Stimulated activated CD4-positive, alpha-beta T cell treated with anti-CD3 and anti-CD28 coated beads, Interleukin-2, amount 100 ng/mL, for 48 hours (primary cell): ENCODE measurements at places on chromosomes 7 and 10.

- no peak for DNase-seq
Observed at GRCh38 chr10:67261300-67261797, 335.5 kb downstream of the LRRTM3 start.

DNA sequence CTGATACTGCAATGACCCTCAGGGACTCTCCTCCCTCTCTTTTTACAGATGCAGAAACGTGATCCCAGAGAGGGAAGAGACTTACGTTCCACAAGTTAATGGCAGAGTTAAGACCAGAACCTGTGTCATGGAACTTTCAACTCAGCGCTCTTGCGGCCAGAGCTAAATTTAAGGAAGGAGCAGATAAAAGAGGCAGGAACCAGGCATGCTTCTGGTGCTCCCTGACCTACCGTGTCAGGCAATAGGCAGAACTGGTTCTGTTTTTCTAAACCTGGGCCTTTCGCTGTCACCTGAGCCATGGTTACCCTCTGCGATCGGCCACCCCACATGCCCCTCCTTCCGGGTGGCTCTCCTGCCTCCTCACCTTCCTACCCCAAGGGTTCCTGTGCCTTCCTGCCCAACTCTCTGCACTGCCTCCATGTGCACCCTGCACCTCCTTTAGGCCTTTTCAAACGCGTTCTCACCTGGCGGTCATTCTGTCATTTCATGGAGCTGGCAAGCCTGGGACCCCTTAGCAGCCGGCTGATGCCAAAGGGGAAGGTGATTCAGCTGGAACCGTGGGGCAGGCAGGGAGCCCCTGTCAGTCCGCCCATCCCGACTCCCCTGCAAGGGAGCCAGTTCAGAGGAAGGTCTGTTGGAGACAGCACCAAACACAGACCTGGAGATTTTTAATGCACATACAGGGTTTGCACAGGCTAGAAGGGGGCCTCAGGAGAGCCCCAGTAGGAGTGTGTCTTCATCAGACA lies 7.7 kb upstream of the GBX1 start:
- DNase-seq: no peak

GRCh38 chr7:89023206-89023605 lies 227.7 kb upstream of the TEX47 start:
- DNase-seq: no peak

DNA sequence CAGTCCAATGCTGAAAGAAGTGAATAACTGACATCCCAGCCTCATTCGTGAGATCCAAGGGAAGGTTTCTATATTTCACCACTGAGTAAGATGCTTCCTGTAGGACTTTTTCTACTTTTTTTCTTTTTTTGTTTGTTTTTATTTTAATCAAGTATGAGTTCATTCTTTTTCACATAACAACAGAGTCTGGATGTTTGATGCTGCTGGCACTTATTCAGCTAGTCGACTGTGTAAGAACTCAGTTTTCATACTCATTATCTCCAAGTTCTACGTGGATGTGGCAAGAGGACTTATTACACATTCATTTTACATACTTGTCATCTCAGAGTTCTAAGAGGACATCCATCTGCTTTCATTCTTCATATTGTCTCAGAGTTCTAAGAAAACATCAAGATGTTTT lies 86.9 kb downstream of the CPXM2 start:
- no peak for DNase-seq

DNA sequence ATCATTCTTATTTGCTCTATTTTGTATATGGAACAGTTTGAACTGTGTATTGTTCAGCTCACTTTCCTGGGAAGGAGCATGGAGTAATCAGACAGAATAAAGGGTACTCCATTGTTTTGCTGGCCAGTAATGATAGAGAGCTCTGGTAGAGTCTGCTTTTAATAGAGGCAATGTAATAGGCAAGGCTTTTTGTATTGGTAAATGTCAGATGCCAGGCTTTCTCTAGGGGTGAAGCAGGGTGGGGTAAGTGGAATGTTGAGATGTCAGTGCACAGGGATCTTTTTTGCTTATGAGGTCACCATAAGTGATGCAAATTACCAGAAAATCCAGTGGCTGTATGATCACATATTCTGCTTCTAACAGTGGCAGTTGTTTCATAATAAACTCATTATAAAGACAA lies 1088.3 kb upstream of the SORCS1 start:
- no peak for DNase-seq

DNA sequence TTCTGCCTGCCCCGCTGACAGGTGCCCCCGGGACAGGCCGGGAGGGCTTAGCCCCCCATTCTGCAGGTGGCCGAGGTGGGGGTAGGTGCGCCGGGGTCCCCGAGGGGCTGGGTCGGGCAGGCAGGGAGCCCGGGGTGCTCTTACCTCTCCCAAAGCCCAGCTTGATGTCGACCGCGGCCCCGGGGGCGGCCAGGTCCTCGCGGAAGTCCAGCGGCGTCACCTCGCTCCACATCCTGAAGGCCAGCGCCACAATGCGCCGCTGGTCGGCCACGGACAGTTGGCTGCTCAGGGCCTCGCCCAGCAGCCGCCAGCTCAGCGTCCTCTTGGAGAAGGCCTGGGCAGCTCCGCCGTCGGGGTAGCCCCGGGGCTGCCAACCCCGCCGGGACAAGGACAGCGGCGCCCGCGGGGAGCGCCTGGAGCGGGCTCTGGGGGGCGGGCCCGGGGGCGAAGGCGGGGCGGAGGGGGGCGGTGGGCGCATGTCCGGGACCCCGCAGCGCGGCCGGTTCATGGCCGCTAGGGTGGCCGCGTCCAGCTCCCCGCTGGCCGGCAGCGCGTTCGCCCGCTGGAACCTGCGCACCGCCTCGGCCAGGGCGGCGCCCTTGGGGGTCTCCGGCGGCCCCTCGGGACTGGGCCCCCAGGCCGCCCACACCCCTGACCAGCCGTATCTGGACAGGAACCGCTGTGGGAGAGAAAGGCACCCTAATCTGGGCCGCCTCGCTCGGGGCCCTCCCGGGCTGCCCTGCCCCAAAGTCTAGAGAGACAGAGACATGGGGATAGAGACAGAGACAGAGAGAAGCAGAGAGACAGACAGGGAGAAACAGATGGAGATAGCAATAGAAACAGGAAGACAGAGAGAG lies 1.7 kb downstream of the MMP21 start:
- no peak for DNase-seq

GRCh38 chr7:150335774-150336112 lies 5.7 kb downstream of the RARRES2 start:
- no peak for DNase-seq
